CD8-positive, alpha-beta T cell (primary cell): ENCODE measurements at places on chromosomes 2 and 18.
A peak's percentile ranks its signal among the peaks of the same experiment; 100 is the strongest.

DNA sequence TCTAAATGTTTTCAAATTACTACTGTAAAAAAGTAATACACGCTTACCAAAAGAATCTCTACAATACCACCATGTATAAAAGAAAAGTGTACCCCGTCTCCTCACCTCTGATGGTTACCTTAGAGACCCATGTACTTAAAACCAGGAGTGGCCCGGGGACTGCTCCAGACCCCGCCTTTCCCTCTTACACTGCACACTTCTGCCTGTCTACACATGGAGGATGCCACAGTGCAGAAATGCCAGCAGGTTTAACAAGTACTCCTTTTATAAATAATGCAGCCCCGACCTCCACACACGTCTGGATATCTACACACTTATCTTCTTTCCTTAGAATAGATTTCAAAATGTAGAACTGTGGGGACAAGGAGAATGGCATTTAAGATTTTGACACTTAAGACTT is 5.3 kb downstream of the HDAC4 start:
- no peak for DNase-seq

DNA sequence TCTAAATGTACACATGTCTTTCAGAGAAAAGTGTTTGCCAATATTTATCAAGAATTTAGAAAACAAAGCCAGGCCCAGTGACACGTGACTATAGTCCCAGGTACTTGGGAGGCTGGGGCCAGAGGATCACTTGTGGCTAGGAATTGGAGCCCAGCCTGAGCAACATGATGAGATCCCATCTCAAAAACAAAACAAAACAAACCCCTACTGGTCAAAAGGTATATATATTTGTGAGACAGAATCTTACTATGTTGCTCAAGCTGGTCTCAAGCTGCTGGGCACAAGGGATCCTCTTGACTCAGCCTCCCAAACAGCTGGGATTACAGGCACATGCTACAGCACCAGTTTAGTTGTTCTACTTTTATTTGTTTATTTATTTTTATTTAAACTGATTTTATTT is 79.2 kb downstream of the ZDBF2 start:
- DNase-seq: no peak

DNA sequence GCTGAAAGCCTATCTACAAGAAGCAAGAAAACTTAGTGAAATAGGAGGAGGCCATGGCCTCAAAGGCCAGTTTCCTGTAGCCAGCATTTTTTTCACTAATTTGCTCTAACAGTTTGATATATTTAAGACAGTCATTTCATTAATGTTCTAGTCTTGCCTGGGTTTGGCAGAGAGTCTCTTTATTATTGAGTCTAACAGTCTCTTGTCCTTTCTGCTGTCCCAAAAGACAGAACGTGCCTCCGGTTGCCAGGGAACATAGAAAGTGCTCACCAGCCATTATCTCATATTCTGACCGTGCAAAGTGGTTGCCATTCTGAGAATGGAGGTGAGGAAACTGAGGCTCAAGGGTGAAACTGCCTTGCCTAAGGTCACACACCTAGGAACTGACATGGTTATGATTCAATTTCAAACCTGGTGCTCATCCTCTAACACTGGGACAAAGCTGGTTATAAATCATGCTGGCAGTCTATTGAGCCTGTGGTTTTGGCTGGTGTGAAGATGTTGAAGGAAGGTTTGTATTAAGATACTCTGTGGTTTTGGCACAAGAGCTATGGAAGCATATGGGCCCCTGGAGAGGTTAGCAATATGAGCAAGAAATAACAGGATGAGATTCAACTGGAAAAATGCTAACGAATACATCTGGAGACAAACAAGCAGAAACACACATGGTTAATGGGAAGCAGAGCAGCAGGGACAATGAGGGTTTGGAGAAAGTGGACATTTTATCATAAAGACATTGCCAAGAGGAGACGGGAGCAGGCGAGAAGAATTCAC is 903.3 kb upstream of the KLHL29 start:
- no peak for DNase-seq

GRCh38 chr2:241051578-241052487 is 50.3 kb downstream of the MTERF4 start:
- peak; percentile 4 for DNase-seq

DNA sequence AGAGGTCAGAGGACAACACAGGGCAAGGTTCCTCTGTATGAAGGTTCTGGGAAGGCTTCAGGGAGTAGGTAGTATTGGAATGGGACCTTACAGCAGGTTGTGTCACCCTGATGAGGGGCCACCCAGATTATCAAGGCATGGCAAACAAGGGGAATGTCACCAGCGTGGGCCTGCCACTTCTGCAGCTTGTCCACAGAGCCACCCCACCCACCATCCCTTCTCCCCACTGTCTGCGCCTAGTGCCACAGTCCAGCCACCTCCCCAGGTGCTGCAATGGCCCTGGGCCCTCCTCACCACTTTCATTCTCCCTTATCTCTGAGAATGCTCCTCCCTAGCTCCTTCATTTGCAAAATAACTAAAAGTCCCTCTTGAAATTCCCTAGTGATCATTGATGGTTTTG is 170.3 kb downstream of the TTC32 start:
- no peak for DNase-seq

GRCh38 chr2:218877331-218877730 is 3.3 kb upstream of the WNT10A start:
- no peak for DNase-seq

- DNase-seq: peak; percentile 32
Measured at GRCh38 chr2:108855194-108855593, 68.6 kb downstream of the CCDC138 start.

- DNase-seq: no peak
Measured at GRCh38 chr2:152127628-152128027, 28.8 kb upstream of the CACNB4 start.

DNA sequence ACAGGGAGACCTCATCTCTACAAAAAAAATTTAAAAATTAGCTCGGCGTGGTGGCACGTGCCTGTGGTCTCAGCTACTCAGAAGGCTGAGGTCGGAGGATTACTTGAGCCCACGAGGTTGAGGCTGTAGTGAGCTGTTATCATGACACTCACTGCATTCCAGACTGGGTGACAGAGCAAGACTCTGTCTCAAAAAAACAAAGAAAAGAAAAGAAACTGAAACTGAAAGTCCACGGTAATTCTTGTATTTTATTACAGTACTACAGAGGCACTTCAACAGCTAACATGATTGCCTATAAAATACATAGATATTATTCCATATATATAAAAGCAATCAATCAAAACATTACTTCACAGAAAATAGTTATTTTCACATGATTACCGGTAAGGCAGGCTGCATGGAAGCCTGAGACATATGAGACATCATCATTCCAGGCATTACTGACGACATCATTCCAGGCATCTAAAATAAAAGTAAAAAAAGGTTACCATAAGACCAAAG is 23.1 kb downstream of the PRPF40A start:
- DNase-seq: no peak

- no peak for DNase-seq
Measured at GRCh38 chr2:74759986-74760385, 73.9 kb upstream of the HK2 start.

GRCh38 chr2:225171350-225171749 is 129.1 kb upstream of the DOCK10 start:
- DNase-seq: no peak

GRCh38 chr2:128302011-128302743 is 16.5 kb downstream of the HS6ST1 start:
- no peak for DNase-seq

GRCh38 chr2:22822835-22823234 is 562.1 kb upstream of the KLHL29 start:
- DNase-seq: no peak

DNA sequence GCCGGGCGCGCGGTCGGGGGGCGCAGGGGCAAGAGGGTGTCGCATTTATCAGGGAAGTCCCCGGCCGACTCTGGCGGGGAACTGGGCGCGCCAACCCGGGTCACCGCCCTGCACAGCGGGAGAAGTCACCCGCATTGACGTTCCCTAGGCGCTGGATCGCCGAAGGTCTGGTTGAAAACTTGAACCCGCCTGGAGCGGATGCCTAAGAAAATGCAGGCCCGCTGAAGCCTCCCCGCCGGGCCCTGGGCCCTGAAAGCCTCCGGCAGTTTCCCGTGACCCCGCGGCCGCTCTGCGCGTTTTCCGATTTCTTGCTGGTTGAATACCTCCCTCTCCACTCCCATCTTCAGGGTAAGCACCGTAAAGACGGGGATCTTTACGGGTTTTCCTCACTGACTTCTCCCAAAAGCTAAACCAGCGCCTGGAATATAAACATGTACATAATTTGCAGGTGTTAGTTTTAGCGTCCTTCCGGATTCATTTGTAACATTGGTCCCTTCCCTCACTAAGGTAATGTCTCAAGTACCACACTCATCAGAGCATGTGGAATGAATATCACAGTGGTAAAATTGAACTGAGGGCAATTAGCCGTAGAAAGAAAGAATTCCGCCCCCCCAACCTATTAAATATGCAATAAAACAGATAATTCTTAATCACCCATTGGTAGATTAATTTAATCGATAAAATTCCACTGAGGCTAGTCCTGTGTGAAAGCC is 675 bp upstream of the SPIRE1 start:
- no peak for DNase-seq

- no peak for DNase-seq
Measured at GRCh38 chr2:61218817-61219170, 56.8 kb downstream of the C2orf74 start.

DNA sequence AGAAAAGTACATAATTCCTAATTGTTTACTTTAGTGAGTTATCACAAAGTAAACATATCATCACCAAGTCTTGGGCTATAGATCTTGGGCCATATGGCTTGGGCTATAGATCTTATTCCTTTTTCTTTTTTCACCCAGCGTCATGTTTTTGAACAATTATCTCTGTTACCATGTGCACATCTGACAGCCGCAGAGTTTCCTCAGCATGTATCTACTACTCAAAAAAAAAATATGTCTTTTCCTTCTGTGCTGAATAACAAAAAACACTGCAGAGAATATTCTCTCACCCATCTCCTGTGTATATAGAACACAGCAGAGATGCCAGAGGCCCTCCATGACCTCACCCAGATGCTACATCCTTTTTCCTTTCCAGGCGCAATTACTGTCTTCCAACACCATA is 76.2 kb upstream of the MYO3B start:
- DNase-seq: no peak

- no peak for DNase-seq
Measured at GRCh38 chr18:41226911-41227310, 728.1 kb upstream of the PIK3C3 start.

GRCh38 chr2:233443511-233444183 is 89.4 kb downstream of the DGKD start:
- peak; percentile 86 for DNase-seq

DNA sequence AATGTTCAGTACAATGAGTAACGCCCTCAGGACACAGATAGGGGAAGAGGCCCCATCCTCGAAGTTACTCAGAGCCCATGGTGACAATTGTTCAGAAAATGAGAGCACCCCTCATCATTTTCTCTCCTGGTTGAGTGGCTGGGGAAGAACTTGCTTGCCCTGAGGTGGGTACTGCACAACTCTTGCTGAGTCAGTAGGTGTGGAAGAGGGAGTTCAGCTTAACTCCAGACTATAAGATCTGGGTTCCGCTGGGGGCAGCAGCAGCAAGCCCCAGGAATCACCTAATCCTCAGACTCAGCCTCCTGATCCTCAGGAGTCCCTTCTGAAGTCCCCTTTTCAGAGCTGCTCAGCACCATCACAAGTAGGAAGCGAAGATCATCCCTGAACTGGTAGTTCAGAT is 123.7 kb downstream of the PIEZO2 start:
- no peak for DNase-seq

DNA sequence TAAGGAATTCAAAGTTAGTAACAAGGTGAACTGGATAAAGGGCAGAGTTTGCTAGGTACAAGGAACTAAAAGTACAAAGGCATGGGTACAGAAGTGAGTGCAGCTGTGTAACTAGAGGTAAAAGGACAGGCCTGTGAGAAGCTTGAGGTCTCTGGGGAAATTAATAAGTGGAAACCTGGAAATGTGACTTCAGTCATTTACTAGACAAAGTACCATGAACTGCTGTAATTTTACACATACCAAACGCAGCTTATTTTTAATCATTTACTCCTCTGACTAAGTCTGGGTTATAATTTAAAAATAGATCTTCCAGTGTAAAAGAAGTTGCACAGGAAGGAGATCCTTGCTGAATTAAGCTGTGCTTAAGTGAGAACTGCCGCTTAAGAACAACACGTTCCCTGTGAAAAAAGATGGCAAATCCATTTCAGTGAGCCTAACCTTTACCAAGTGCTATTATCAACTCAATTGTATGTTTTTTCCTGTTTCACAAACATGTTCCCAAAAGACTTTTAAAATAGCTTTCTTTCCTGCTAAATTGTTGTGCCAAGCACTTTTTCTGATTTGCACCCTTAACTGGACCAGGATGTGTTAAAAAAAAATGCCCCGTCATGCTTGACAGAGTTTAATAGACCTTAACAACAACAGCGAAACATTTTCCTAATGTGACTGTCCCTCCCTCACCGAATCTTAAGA is 44.3 kb downstream of the CALCRL start:
- no peak for DNase-seq

DNA sequence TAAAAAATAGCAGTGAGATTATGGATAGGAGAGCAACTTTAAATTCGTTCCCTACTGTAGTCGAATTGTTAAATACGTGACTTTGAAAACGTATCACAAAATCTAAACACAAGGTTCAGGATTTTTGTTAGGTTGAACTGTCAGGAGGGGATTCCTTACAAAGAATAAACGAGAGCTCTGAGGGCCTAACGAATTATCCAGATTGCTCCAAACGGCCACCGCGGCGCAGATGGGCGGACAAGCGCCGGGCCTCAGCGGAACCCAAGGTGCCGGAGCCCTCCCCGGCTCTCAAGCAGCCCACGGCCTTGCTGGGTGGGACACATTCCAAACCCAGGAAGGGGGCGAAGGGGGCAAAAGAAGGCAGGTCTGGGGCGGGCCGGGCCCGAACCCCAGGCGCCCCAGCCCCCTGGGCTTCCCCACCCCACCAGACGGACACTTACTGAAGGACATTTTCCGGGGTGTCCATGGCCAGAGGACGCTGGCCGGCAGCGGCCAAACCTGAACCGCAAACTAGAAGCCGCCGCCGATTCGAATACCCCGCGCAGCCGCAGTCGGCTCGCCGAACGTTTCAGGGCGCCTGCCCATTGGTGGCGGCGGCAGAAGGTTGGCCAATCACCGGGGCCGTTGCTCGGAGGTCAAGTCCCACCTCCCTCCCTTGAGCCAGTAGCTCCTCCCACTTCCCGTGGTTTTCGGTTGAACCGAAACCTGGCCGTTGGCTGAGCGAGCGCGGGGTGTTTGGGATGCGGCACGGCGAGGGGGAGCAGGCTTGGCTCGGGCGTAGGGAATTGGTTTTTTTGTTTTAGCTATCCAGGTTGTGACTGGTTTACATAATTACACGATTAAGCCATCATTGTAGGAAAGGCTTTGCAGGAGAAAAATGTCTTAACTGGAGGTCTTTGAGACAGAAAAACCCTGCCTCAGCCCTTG is at the start of gene BUB1:
TSS of gene BUB1 (minus strand) at position 534 of the 927 bp plus-strand sequence. CDS start at position 466, 68 bp downstream.
- DNase-seq: peak; percentile 98
